ENCODE measurements at places on chromosomes 11 and 22. TPM values are rescaled to one million over a fixed set of nuclear protein-coding genes. Genes with fewer than 3 reads are reported as not detected.
A peak's percentile ranks its signal among the peaks of the same experiment; 100 is the strongest.

GRCh38 chr22:21926728-21927127 lies 25.9 kb downstream of the PPM1F start:
- H3K4me1 ChIP-seq: no peaks in the 10 kb centered on the region
- H3K4me3 ChIP-seq: no peak overlapping the region
- H3K27ac ChIP-seq: no peak overlapping the region
- peaks cover 95% of the 10 kb centered on the region for H3K36me3 ChIP-seq
- no peak for DNase-seq

GRCh38 chr11:6992026-6992425 lies 28.1 kb downstream of the ZNF214 start:
- H3K4me1 ChIP-seq: no peaks in the 10 kb centered on the region
- DNase-seq: no peak
- no peaks in the 10 kb centered on the region for H3K27me3 ChIP-seq
- H3K27ac ChIP-seq: no peak overlapping the region

GRCh38 chr22:21445437-21446127 lies 21.6 kb upstream of the TMEM191C start:
- no peaks in the 10 kb centered on the region for H3K27me3 ChIP-seq
- no peaks in the 10 kb centered on the region for H3K4me1 ChIP-seq
- no peak overlapping the region for H3K4me3 ChIP-seq
- H3K27ac ChIP-seq: no peak overlapping the region

DNA sequence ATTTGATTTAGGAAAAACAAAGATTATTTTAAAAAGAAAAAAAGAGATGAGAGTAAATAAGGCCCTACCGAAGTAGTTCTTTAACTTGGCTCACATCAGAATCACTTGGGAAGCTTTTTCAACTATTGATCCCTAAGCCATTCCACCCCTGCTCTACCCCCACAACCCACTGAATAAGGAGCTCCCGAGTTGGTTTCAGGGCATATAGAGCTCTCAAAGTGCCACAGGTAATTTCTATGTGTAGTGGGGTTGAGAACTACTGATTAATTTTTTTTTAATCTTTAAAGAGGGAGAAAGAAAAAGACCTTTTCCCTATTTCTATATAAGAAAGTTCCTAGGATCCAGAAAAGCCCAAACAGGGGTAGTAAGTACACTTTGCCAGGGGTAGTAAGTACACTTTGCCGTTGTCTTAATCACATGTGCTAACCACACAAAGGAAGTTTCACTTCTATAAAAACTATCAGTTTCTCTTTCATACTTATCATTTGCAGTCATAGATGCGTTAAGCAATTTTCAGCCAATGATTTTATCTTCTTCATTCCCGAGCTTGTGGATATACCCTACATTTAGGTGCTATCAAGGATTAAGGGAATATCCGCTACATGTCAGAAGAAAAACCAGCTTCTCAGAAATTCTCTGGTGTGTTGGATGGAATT lies 108.4 kb upstream of the ZC3H12C start:
- no peak overlapping the region for H3K27ac ChIP-seq
- no peak for DNase-seq
- H3K27me3 ChIP-seq: no peaks in the 10 kb centered on the region
- H3K36me3 ChIP-seq: no peaks in the 10 kb centered on the region

- no peak overlapping the region for H3K27ac ChIP-seq
- H3K36me3 ChIP-seq: no peaks in the 10 kb centered on the region
- H3K4me3 ChIP-seq: no peak overlapping the region
- H3K4me1 ChIP-seq: no peaks in the 10 kb centered on the region
- DNase-seq: peak; percentile 78
- H3K27me3 ChIP-seq: no peaks in the 10 kb centered on the region
Measured at GRCh38 chr11:2196970-2197770, 25.6 kb upstream of the TH start.

The CARD10 gene
- total RNA-seq: 11.4 TPM

The FOLH1 gene
- total RNA-seq: 1.3 TPM

All from upper lobe of left lung (tissue), 6 donors.